ENCODE measurements at places on chromosomes 6 and 20.

GRCh38 chr6:35299674-35300073 lies 2.1 kb downstream of the DEF6 start:
- no peak for DNase-seq

DNA sequence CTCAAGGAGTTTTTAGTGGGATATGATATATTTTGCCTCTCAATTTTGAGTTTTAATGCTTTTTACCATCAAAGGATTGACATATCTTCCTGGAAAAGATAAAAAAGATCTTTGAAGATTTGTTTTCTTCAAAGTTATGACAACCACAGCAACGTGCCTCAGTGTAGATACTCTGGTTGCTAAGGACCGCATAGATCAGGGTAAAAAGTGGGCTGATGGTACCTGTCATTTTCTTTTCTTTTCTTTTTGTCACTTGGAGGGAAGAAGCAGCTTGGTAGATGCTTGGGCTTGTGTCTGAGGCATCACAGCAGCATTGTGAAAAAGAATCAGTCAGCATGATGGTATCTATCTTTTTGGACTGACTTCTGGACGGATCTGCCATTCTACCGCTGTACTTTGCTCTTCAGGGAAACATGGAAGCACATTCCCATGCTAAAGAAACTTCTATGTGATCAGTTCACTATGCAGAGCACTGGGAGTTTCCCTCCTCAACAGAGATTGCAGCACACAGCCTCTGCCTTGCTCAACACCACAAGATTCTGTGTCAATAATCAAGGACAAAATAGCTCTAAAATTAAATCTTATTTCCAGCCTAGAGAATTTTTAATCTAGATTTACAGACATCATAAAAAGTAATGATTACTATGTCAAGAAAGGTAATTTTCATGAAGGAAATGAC lies 54.8 kb upstream of the SGK1 start:
- DNase-seq: no peak

- DNase-seq: no peak
Observed at GRCh38 chr6:160931378-160932310, 59.9 kb upstream of the MAP3K4 start.

DNA sequence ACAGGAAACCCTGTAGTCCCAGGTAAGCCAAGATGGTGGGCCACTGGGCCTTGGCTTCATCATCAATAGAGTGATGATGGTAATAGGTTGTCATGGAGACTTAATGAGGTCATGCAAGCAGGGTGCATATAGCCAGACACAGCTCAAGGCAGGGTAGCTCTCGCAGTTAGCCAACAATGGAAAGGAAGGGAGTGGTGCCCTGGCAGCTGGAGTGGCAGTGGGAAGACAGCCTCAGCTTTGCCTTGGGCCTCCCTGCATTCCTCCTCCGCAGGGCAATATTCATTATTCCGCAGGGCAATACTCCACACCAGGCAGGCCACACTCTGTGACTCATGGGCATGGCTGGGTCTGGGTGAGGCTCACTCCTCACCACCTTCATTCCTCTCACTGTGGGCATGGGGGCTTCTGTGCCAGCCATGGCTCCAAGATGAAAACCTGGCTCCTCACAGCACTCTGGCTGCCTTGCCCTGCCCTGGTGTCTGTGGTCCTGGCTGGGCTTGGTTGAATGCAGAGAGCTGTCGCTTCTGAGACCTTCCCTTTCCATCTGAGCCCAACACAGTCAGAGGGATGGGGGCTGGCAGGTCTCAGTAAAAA lies 163.1 kb upstream of the PMEPA1 start:
- DNase-seq: no peak

DNA sequence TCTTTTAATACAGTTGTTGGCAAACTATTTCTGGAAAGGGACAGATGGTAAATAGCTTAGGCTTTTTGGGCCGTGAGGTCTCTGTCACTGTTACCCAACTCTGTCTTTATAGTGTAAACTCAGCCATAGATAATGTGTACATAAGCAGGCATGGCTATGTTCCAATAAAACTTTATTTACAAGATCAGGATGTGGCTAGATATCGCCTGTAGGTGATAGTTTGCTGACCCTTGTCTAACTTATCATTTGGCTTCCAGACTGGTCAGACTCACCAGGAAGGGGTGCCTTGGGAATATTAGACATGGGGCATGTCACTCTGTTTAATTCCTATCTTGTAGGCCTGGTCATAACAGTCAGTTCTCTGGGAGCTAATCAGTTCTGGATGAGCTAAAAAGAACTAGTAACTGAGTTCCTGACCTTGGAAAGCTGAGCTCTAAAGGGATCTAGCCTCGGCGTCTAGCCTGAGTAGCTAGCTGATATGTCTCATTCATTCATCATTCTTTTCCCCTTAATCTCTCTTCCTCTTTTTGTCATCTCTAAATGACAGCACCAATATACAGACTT lies 163.6 kb downstream of the SLC16A10 start:
- no peak for DNase-seq
